SW480 (cell line): ENCODE measurements at places on chromosomes 12 and 14.

DNA sequence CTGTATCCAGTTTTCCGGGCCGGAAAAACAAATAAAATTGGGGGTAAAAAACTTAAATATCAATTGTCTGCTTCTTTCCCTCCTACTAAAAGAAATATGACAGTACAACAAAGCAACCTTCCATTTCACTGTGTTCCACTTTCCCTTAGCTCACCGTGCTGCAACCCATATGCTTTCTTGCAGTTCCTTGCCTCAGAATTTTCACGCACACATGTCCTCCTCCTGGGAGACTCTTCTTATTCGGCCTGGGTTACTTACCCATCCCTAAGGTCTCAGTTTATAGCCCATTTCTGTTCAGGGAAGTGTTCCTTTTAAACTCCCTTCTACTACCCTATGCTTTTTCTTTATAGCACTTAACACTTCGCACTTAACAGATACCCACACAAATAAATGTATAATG lies 4.5 kb upstream of the MAGOHB start:
- DNase-seq, result no peak

GRCh38 chr12:1845427-1845826 lies 25.1 kb downstream of the LRTM2 start:
- DNase-seq, result no peak

- no peak for DNase-seq
Observed at GRCh38 chr14:61636779-61637178, 58.5 kb upstream of the HIF1A start.

- peak; percentile 60 for DNase-seq
Observed at GRCh38 chr14:32254952-32255679, 52.0 kb upstream of the RNU6-8 start.

GRCh38 chr12:101877806-101878242 lies 444 bp downstream of the DRAM1 start:
- DNase-seq, result peak; percentile 36

DNA sequence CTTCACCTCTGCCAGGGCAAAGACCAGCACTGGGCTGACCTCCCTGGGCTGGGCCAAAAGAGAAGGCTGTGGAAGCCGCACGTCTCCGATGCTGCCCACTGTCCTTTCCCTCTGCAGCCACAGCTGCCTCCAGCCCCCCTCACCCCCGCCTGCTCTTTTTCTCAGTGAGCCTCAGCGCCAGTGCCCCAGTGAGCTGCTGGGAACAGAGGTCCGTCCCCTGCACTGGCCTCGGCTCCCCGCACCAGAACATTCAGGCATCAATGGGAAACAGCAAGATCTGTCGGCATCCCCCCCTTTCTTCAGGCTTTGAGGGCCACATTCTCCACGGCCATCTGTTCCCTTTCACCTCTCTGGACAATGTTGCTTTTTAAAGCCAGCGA lies 398.1 kb downstream of the ZFP36L1 start:
- DNase-seq, result no peak

- no peak for DNase-seq
Observed at GRCh38 chr14:69559581-69560011, 15.1 kb downstream of the CCDC177 start.

DNA sequence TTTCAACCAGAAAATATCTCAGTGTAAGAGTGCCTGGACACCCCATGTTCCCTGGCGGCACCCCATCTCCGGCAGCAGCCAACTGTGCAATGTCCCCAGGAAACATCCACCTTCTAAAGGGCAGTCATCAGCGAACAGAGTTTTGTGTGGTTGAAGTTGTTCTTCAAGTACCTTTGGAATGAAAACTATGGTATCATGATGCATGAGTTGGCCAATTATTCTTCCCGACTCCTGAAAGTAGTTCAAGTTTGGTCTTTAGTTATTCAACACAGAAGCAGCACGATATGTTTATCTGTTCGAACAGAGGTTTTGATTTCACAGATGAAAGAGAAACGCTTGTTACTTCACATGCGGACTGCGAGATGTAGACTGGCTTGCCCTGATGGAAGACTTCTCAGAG lies 21.1 kb upstream of the TTC7B start:
- DNase-seq, result no peak

DNA sequence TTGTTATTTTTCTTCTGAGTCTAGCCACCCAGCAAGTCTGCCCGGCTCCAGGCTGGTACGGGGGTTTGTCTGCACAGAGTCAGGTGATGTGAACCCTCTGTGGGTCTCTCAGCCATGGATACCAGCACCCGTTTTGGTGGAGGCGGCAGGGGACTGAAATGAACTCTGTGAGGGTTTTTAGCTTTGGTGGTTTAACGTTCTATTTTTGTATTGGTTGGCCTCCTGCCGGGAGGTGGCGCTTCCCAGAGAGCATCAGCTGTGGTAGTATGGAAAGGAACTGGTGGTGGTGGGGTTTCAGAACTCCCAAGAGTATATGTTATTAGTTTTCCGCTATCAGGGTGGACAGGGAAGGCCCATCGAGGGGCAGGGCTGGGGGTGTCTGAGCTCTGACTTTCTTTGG lies 5.3 kb upstream of the SERPINA4 start:
- DNase-seq, result no peak

GRCh38 chr14:96252323-96252998 lies 3.5 kb upstream of the BDKRB1 start:
- no peak for DNase-seq

DNA sequence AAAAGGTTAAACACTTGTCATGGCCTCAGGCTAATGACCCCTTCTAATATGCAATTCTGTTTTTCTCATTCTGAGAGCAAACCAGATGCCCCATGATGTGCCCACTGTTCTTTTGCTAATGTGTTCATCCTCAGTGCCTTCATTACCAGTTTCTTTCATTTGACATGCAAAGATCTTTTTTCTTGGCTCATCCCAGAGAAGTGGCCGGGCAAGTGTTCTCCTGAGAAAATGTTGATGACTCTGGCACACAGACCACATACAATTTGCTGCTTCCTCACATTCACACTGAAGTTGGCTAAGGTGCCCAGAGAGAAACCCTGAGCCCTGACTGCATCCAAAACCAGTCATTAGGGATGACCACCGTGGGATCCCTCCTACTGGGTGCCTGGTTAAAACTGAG lies 833.3 kb downstream of the DIO2 start:
- no peak for DNase-seq

GRCh38 chr12:124586756-124587155 lies 19.3 kb upstream of the NCOR2 start:
- peak; percentile 27 for DNase-seq

DNA sequence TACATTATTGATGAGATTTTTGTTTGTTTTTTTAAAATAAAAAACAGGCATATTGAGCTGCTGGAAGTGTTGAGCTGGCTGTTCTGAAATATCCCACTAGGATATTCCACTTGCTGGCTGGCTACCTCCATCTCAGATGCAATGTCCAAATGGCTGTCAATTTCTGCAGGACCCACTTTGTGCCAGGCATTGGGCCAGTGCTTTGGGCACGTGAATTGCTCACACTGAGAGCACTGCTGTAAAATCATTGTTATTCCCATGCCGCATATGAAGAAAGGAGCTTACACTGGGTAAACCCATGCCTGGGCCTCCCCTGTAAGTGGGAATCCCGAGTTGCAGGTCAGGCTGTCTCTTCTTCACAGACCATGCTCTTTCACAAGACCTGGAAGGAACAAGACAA lies 56.7 kb downstream of the RGS6 start:
- no peak for DNase-seq

DNA sequence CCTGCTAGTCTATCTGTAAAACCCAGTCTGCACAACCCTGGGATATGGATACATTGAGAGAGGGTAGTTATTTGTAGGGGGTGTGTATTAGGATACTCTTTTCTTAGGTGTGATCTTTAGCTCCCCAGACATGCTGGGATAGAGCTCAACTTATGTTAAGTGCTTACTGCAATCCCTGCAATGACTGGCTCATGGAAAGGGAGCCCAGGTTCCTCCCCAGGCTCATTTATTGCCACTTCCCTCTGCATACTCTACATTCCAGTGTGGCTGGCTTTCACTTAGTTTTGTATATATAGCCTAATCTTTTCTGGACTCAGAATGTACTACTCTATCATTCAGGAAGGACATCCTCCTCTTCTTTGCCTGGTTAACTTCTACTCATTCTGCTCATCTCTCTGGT lies 172.0 kb downstream of the SYT10 start:
- DNase-seq, result no peak

DNA sequence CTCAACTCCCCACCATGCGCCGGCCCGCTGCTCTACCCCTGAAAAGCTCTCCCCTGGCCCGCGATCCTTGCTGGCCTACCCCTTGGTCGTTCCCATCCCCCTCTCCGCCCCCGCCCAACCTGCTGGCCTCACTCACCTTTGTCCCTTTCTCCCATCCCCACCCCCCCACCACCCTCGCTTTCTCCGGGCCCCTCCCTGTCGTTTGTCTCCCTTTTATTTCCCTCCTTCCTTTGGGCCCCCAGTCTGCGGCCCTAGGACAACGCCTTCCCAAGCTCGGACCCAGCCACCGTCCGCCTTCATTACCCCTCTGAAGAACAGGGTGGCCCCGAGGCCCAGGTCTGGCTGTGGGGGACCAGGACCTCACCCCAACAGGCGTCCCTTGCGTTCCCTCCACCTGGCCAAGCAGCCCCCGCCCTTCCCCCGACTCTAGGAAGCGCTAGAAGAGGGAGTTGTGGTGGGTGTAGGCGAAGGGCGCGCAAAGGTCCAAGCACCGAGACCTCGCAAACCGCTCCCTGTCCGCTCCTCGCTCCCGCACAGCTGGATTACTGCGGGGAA lies 6.9 kb upstream of the SLC7A7 start:
- peak; percentile 26 for DNase-seq

DNA sequence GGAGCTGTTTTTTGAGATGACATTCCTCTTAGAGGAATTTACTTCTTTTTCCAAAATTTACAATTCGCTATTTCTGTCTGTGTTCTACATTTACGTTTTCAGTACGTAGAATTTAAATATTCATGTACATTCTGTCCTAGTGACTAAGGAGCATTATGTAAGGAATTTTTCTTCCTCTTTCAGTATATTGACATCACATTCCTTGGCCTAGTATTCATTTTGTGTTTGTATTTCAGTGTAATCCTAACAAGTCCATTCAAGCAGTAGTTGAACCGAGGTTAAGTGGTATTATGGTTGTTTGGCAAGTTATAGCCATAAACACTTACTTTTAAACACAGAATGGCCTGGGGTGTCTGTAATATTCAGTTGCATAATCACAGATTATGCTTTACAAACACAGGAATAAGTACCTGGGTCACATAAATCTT lies 465.2 kb downstream of the PCNX1 start:
- no peak for DNase-seq

DNA sequence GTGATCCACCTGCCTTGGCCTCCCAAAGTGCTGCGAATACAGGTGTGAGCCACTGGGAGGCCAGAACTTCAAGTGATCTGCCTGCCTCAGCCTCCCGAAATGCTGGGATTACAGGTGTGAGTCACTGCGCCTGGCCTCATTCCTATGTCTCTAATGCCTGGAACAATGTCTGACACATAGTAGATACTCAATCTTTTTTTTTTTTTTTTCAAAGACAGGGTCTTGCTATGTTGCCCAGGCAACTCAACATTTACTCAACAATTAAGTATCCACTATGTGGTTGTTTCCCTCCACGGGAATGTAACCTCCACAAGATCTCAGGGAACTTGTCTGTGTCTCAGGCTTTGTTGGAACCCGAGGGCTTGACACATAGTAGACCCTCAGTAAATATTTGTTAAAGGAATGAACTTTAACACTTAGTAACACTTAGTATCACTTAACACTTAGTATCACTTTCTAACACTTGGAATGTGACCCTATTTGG lies 3.0 kb upstream of the TMEM120B start:
- peak; percentile 14 for DNase-seq

DNA sequence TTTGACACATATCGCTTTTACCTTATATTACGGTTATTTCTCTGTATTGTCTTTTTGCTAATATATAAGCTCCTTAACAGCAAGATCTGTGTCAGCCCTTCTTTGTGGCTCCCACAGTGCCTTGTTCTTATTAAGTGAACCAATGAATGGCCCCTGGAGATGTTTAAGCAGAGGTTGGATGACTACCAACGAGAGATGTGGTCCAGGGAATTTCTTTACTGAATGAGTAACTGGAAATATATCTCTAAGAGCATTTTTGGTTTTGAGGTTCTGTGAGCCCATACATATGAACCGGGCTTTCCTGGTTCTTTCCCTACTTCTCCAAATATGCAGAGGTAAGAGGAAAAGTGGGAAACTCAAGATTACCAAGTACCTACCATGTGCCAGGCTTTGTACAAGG lies 23.5 kb downstream of the CALCOCO1 start:
- DNase-seq, result no peak

GRCh38 chr12:43318021-43318420 lies 234.0 kb downstream of the ADAMTS20 start:
- DNase-seq, result no peak

DNA sequence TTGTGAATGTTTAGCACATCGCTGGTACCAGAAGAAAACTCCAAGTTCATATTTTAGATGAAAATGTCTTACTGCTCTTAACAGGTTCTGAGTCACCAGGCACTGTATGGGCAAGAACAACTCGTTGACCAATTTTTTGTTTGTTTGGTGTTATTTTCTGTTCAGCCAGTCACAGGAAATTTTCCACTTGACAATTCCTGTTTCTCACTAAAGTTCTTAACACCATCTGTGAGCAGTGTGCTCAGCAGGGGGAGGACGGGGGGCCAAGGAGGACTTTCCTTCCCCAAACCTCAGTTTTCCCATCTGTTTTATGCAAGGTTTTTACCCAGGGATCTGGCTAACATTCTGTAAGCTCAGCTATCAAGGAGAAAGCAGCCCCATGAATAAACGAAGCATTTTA lies 3.0 kb downstream of the NUAK1 start:
- no peak for DNase-seq

DNA sequence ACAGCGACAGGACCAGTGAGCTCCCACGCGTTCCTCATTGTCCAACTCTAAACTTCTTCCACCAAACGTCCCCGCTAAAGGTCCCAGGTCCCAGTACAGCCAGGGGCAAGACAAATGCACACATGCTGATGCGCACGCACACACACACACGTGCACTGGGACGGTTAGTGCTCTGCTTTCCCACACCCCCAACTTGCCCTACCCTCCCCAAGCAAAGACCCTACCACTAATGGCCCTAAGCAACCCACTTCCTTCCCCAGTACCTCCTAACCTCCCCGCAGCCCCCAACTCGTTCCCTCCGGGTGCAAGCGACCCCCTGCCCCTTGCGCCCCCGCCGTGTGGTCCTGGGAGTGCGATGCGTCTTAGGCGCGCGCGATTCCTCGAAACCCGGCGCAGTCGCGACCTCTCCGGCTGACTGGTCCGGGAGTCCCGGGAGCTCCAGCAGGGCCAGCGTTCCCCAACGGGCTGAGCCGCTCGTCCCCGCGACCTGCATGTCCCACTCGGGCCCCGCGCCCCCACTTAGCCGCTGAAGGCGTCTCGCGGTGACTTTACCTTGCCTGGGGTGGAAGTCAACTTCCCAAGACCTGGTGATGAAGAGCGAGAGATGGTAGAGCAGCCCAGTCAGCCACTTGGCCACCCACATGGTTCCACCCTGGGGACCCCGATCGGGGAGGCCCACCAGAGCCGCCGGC lies 578 bp downstream of the ADAMTS20 start:
- DNase-seq, result no peak

- DNase-seq, result no peak
Observed at GRCh38 chr12:18153826-18154225, 63.8 kb upstream of the RERGL start.

- no peak for DNase-seq
Observed at GRCh38 chr14:35829449-35829848, 3.3 kb downstream of the BRMS1L start.

GRCh38 chr14:69358233-69358963 lies 39.7 kb downstream of the ERH start:
- DNase-seq, result no peak
